ENCODE measurements at places on chromosomes 4 and X.

DNA sequence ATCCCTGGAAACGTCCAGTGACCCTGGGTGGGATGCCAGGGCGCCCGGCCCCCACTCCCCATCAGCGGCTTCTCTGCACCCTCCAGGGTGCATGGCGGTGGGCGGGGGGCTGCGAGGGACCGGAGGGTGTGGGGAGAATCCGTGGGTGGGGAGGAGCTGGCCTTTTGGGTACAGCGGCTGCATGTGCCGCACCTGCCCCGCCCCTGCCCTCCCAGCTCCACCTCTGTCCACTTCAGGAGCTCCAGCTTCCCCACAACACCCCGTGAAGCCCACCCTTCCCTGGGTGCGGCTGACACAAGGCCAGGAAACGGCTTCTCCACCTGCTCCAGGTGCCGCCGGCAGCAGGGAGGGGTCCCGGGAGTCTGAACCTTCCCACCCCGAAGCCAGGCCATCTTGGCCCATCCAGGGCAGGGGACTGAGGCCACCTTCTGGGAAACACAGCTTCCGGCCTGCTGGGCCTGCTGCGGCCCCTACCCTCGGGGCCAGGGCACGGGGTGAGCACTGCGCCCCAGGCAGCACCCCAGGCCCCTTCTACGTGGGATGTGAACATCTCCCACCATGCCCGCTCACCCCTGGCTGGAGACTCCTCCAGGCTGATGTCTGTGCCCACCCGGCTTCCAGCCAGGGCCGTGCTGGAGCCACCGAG is 34.6 kb downstream of the CPLX1 start:
- no peak for DNase-seq

DNA sequence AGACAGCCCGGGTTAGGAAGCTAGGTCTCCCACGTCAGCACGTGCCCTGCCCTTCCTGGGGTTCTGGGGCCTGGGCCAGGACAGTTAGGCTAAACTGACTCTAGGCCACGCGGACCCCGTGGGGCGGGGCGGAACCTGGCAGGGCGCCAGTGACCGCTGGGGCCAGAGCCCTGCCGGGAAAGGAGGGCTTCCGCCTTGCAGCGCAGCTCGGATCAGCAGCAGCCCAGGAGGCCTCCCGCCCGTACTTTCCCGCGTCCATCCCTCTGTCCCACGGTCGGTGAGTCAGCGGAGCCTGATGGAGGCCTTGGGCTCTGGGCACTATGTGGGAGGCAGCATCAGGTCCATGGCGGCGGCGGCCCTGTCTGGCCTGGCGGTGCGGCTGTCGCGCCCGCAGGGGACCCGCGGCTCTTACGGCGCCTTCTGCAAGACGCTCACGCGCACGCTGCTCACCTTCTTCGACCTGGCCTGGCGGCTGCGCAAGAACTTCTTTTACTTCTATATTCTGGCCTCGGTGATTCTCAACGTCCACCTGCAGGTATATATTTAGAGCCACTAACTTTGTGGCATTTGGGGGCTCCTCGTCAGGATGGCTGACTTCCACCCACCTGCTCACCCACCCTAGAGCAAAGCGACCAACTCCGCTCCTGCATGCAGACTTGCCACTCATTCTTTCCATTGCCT is at the start of gene SMIM10:
TSS of gene SMIM10 (plus strand) at position 191 of the 681 bp plus-strand sequence. CDS start at position 296, 105 bp downstream.
- DNase-seq = peak; percentile 83

- no peak for DNase-seq
These were observed 60.2 kb downstream of the PTTG2 start for GRCh38 chr4:38020386-38020785.

DNA sequence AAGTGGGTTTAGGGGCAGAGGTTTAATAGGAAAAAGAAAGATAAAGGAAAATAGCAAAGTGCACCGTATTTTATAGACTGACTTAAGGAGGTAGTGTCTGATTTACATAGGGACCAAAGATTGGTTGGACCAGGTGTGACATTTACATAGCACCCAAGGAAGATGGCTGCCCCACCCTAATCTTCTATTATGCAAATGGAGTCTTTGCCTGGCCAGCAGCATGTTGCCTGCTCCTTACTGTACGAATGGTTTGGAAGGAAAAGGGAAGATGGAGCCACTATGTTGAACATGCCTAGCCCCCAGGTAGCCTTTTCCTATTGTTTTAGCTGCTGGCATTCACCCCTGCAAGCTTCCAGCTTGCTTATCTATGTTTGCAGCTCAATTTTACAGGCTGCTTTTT is 146.2 kb upstream of the PDE5A start:
- DNase-seq = no peak

GRCh38 chr4:26862381-26862915 is 1.8 kb downstream of the STIM2 start:
- no peak for DNase-seq

DNA sequence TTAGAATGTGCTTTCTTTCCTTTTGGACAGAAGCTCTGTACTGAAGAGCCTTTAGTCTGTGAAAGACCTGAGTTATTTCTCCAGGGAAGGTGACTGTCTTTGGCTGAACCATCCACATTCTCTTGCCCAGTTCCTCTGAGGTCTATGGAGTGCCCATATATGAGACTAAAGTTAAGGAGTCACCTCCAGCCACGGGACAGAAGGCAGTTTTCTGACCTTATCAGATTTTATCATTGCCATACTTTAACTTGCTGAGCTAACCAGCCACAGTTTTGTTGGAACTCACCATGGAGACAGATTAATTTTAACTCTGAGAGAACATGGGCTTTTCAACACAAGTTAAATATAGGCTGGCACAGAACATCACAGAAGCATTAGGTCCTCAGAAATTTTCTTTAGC is 26.3 kb downstream of the IL1RAPL1 start:
- no peak for DNase-seq

- DNase-seq = peak; percentile 47
These were observed 77.4 kb downstream of the HPRT1 start for GRCh38 chrX:134537179-134537955.

GRCh38 chr4:2388429-2389182 is 29.8 kb downstream of the ZFYVE28 start:
- DNase-seq = no peak

DNA sequence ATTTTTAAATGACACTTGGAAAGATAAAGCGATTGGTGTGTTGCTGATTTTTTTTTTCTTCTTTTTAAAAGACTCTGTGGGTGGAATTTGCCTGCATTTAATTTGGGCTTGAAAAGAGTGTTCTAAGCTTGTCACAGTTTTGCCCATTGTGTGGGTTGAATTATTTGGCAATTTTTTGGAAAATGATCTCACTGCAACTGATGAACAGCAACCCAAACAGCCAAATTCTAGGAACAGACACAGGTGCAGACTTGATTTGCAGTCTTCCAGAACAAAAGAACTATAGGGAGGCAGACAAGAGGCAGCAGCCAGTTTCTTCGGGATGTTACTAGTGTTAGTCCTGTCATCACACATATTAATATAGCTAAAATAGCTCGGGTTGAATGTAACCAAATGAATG is 40.5 kb downstream of the CASP6 start:
- DNase-seq = no peak

DNA sequence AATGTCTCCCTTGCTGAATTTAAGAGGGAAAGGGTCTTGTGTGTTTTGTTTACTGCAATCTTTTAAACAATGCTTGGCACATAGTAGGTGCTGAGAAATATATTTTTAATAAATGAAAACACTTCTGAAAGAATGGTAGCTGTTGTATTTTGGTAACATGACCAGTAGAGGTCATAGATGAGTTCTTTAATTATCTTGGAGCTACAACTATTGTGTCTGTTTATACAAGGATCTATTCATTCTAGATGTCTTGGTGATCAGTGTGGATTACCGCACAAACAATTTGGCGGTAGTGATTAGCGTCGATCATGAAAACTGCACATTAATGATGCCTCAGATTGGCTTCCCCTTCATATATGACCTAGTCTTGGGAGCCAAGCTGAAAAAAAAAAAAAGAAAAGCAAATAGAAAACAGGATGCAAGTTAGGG is 21.4 kb upstream of the SCRG1 start:
- DNase-seq = peak; percentile 19

- DNase-seq = no peak
These were observed 151.2 kb upstream of the SLC4A4 start for GRCh38 chr4:71187404-71188155.

GRCh38 chr4:168859888-168860694 is 150.0 kb downstream of the CBR4 start:
- DNase-seq = no peak

- no peak for DNase-seq
These were observed 126.7 kb upstream of the AMOT start for GRCh38 chrX:112967341-112967740.

DNA sequence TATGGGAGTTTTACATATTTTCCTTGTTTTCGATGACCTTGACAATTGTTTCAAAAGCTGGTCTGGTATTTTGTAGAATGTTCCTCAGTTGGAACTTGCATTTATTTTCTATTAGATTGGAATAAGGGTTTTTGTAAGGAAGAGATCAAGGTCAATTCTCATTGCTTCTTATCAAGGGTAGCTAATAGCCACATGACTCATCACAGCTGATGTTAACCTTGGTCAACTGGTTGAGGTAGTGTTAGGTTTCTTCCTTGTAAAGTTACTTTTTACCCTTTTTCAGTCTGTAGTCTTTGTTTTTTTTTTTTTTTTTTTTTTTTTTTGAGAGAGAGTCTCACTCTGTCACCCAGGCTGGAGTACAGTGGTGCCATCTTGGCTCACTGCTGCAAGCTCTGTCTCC is 257.2 kb downstream of the SNCA start:
- DNase-seq = no peak

DNA sequence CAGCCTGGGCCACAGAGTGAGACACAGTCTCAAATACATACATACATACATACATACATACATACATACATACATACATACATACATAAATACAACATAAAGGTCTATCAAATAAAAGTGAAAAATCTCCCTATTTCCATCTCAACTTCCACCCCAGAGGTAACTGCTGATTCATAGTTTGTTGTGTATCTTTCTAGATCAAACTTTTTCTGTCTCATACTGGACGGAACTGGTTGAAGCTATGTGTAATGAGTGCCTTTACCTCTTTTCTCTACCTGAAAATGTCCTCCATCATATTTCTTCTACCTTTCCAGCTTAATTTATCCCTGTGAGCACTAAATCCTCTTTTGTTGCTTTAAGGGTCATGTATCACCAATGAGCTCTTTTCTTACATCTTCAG is 102.5 kb downstream of the HDAC8 start:
- DNase-seq = no peak

- no peak for DNase-seq
These were observed 118.3 kb downstream of the MGST2 start for GRCh38 chr4:139783741-139784484.

DNA sequence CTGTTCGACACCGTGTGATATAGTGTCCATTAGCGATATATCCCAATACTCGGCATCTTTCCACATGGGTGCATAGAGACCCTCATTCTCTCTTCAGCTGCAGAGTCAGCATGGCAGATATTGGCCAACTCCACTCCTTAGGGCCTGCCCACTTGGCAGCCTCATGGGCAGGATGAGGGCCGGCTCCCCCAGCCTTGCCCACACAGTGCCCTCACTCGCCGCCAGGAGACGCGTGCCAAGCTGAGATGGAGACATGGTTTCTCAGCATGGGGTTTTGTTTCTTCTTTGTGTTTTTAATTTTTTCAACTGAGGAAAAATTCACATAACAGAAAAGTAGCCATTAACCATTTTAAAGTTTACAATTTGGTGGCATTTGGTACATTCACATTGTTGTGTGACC is 5.3 kb upstream of the PLXNA3 start:
- no peak for DNase-seq

- no peak for DNase-seq
These were observed 104.3 kb downstream of the RTL9 start for GRCh38 chrX:110462957-110463356.

DNA sequence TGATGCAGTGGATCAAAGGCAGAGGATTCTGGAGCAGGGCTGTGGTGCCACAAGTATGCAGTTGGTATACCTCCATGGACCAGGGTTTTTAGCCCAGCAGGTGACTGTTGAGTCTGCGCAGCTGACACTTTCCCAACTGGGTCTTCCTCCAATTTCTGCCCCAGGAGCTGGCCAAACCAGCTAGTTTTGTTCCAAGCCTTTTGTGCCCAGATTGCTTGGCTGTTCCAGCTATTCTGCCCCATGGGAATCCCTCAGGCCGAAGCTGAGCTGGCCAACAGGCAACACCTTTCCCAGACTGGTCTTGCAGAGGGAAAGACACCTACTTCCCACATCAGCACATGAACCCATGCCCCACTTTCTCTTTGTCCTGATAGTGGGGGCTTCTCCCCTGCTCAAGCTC is 22.8 kb upstream of the ANKRD17 start:
- no peak for DNase-seq
